ENCODE measurements at places on chromosomes 7 and 10. TPM values are rescaled to one million over a fixed set of nuclear protein-coding genes. Genes with fewer than 3 reads are reported as not detected.

PRLHR gene
- not detected for polyA plus RNA-seq

CAV2 gene
- polyA plus RNA-seq = 245 TPM

GRCh38 chr10:43619368-43619767, 13.1 kb downstream of the ZNF485 start:
- DNase-seq = no peak

GRCh38 chr10:71705582-71705981, 14.0 kb downstream of the C10orf105 start:
- no peak for DNase-seq

DNA sequence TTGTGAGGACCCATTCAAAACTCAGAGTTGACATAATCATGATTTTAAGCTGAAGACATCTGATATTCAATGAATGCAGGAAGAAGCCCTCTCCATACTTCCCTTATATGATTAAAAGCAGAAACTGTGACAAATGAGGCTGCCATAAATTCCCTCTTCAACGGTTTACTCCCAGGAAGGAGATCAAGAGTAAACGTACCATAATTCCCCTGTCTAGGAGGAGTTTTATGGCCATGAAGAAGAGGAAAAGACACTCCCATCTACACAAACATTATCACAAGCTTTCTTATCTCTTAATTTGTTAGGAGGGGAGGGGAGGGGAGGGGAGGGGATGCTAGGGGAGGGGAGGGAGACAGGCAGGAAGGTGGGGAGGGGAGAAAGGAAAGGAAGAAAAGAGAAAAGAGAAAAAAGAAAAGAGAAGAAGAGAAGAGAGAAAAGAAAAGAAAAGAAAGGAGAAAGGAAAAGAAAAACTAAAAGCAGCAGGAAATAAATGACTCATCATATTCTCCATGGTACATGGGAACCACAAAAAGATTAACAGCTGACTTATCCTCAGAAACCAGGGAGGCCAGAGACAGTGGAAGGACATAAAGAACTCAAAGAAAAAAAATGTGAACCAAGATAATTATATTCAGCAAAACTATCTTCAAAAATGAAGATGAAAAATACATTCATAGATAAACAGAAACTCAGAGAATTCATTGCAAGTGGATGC, 121.6 kb downstream of the ALOX5 start:
- no peak for DNase-seq

- DNase-seq = no peak
Observed at GRCh38 chr10:122855745-122856144, 10.1 kb upstream of the CUZD1 start.

THSD7A gene
- polyA plus RNA-seq = 0.06 TPM

UCN3 gene
- polyA plus RNA-seq = not detected

Data from BJ (cell line).